ENCODE measurements at places on chromosomes 5 and 9. TPM values are rescaled to one million over a fixed set of nuclear protein-coding genes. Genes with fewer than 3 reads are reported as not detected.

Gene CDKN2B-AS1
- 0.65 TPM for total RNA-seq

Gene TRPM6
- total RNA-seq = 1.0 TPM

Gene FAM53C
- 18.7 TPM for total RNA-seq

Gene STPG3
- not detected for total RNA-seq

Gene CA9
- total RNA-seq = not detected

Gene C5orf58
- total RNA-seq = not detected

Gene GPR150
- 0.10 TPM for total RNA-seq

Gene PDLIM4
- 82.5 TPM for total RNA-seq

DNA sequence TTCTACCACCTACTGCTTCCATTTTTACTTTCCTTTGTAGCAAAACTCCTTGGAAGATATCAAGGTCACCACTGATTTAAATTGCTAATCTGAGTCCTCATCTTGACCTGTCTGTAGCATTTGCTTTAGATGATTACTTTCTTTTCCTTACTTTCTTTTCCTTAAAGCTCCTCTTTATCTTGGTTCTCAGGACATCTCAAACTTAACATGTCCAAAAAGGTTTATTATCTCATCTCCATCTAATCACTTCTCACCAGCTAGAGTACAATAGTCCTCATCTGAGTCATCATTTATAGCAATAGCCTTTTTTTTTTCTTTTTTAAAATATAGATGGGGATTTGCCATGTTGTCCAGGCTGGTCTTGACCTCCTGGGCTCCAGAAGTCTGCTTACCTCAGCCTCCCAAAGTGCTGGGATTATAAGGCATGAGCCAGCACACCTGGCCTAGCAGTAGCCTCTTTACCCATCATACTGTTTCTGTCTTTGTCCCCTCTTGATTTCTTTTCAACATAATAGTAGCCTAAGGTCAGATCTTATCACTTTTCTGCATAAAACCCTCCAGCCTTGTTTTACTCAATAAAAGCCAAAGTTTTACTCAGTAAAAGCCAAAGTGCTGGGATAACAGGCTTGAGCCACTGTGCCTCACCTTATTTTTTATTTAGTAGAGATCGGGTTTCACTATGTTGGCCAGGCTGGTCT lies 32.9 kb upstream of the GPR21 start:
- no peak for DNase-seq

DNA sequence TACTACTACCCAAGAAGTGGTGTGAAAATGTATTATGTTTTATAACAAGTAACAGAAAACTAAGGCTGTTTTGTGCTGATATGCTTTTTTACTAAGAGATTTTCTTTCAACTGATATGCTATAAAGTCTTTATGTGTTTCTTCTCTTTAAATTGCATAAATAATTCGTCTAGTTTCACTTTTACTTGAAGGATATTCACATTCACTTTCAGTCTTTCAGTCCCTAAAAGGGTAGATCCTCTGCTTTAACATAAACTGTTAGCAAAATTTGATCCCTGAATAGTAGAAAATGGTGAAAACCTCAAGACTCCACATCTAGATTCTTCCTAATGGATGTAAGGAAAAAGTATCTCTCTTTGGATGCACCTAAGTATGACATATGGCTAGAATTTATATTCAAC lies 69.0 kb upstream of the FST start:
- no peak for DNase-seq

DNA sequence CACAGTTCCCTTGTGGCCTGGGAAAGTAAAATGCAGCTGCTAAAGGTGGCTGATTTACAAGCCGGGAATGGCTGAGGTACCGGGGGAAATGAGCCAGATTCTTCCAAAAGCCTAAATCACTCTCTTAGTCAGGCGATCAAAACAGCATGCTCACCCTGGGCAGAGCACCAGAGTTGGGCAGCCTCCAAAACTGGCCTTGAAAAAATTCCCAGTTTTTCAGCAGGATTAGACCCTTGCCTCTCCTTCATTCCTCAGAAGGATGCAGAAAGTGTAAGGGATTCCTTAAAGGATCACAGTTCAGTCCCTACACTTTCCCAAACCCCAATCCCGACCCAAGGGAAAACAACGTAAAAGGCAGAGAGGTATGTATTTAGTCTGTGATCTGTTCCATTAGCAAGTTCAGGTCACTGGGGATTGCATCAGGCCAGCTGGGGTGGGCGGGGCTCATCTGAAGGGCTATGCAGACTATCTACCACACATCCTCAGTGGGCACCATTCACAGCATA lies 16.9 kb downstream of the TMEM174 start:
- no peak for DNase-seq

DNA sequence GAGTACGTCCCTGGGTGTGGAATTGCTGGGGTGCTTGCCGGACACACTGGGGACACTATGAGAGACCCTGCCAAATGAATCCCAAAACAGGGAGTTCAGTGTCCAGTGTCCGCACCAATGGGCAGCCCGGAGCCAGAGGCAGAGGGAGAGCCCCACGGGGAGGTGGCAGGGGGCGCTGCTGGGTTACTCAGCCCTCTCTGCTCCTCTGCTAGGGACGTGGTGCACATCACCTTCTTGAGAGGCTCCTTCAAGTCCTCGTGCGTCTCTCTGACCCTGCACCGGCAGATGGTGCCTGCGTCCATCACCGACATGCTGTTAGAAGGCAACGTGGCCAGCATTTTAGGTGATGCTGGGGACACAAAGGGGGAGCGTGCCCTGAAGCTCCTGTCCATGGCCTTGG lies 20.8 kb downstream of the STKLD1 start:
- DNase-seq = no peak

- DNase-seq = no peak
These were observed 8.7 kb upstream of the ERAP1 start for GRCh38 chr5:96816411-96816939.

DNA sequence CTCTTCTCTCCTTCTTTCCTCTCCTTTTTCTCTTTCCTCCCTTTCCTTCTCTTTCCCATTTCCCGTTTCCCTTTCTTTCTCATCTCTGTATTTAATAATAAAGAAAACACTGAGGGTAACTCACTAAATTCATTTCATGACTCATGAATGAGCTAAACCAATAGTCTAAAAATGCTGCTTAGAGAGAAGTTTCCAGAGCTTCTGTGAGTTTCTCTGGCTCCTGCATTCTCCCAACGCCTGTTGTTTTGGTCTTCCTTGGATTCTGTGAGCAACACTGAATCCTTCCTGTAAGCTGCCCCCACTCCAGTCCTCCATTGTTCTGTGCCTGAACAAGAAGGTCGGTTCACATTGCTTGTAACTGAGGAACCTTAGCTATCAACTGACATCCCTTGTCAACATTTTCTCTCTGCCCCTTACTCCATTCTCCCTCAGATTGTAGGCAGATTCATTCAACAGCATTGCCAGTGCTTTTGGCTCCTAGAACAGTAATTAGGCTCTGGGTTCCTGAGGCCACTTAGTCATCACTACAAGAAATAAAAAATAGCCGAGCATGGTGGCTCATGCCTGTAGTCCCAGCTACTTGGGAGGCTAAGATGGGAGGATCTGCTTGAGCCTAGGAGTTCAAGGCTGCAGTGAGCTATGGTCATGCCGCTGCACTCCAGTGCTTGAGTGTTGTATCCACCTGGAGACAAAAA lies 237.7 kb upstream of the KLF4 start:
- DNase-seq = no peak

- DNase-seq = no peak
These were observed 76.9 kb downstream of the LHX2 start for GRCh38 chr9:124088476-124088837.

DNA sequence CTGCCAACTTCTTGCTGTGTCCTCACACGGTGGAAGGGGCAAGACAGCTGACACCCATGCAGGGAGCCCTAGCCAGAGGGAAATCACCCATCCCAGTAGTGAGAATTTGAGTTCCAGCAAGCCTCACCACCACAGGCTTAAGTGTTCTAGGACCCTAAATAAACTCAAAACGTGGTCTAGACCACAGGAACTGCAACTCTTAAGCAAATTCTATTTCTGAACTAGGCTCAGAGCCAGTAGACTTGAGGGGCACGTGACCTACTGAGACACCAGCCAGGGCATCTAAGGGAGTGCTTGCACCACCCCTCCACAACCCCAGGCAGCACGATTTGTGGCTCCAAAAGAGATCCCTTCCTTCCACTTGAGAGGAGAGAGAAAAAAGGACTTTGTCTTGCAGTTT lies 96.0 kb upstream of the PHF24 start:
- DNase-seq = no peak

DNA sequence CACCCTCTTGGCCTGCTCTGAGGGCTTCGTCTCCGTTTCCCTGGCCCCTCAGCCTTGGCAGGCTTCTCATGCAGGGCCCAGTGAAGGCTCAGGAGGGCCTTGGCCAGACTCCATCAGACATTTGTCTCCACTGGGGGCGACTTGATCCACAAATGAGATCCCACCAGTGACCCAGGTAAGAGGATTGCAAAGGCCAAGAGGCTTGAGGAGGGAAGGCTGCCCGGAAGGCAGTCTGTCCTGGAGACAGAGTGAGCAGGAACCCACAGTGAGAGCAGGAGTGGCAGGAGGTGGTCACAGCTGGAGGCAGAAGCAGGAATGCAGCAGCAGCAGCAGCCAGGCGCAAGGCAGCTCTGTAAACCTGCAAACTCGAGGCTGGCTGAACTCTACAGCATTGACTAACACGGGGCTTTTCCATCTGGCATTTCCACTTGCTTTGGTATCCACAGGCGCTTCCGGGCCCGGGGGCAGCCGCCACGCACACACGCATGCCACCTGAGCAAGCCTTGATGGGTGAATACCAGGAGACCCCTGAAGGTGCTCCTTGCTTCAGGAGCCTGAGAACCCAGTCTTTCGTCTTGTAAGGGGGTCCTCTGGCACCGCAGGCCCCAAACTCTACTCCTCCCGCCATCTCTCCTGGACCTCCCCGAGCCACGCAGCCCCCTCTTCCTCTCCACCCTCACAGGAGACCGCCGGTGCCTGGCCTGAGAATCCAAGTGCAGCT lies 14.7 kb downstream of the MGAT1 start:
- peak; percentile 64 for DNase-seq

DNA sequence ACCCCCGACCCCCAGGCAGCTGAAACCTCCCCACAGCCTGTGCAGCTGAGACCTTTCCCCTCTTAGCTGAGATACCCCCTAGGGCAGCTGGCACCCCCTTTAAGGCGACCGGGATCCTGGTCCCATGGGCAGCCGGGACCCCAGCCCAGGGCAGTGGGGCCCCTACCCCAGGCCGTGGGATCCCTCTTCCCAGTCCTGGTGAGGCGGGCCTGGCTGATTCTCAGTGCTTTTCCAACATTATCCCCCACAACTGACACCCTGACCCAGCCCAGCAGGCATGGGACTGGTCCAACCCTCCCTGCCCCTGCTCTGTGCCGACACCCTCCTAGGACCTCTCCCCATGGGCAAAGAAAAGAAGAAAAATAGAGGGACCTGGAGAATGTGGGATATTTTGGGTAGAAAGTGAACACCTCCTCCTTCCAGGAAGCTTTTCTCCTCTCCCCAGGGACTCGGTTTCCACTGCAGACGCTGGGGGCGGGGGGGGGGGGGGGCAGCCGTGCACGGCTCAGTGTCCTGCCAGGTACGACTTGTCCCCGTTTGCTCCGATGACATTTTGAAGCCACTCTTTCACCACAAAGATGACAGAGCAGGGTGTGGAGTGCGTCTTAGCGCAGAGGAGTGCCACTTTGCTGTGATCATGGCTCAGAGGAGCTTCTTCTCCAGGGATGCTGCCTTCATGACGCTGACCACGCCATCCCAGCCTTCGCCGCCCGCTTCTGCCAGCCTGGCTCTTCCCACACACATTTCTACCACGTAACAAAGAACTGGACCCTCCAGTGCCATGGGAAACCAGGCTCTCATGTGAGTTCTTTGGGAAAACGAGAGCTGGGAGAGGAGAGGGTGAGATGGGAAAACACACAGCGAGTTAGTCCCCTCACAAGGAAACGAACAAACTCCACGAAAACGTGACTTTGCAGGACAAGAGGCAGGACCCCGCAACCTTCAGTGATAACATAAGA lies 47.5 kb downstream of the MRPL36 start:
- peak; percentile 19 for DNase-seq

DNA sequence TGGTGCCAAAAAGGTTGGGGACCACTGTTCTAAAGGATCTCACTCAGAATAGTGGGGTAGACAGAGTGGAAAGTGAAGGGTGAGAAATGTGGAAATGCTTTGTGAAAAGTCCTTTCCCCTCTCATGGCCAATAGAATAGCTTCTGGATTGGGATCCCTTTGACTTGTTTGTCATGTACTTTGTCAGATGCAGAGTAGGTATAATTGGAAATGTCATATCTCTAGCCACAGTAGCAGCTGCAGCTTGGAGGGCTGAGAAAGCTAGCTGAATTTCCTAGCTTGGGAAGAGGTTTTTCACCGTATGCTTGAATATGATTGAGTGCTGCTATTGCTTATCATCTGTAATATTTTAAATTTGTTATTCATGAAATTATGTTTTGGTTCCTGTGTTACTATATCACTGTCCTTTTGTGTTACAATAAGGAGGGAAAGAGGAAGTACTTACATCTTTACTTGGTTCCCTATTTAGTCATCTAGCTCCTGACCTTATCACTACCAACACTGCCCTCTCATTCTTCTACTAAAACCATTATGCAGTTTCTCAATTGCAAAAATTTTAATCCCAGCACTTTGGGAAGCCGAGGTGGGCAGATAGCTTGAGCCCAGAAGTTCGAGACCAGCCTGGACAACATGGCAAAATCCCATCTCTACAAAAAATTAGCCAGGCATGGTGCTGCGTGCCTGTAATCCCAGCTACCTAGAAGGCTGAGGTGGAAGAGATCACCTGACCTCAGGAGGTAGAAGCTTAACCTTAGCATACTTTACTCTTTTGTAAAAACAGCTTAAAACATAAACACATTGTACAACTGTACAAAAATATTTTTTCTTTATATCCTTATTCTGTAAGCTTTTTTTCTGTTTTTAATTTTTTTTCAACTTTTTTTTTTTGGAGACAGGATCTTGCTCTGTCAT lies 12.4 kb downstream of the SLC30A5 start:
- no peak for DNase-seq

- DNase-seq = no peak
These were observed 16.9 kb downstream of the S1PR3 start for GRCh38 chr9:89008055-89008743.

GRCh38 chr9:37952731-37953130 lies 48.8 kb upstream of the SLC25A51 start:
- no peak for DNase-seq

GRCh38 chr9:89661956-89662717 lies 57.3 kb downstream of the GADD45G start:
- peak; percentile 97 for DNase-seq

DNA sequence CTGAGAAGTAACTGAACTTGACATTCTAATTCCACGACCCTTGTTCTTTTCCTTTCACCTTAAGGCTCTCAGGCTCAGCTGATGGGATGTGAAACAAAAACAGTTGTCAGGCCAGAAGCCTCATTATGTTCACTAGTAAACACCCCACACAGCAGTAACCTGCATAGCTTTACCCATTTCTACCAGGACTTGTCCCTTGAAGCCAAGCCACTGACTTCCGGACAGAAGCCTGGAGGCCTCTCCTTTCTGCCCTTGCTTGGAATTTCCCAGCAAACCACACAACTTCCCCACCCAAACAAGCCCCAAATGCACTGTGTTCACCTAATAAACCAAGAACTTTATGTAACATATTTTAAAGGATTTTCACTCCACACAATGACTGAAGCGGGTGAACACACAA lies 19.6 kb downstream of the PRUNE2 start:
- DNase-seq = no peak

- peak; percentile 28 for DNase-seq
These were observed 9.0 kb upstream of the LCN1 start for GRCh38 chr9:135512241-135512603.
